NCI-H524 (cell line): ENCODE measurements at places on chromosomes 6 and 20.

- DNase-seq, result no peak
These were observed 96.8 kb downstream of the ANKRD60 start for GRCh38 chr20:58131551-58132142.

- no peak for DNase-seq
These were observed 9.8 kb downstream of the NFATC2 start for GRCh38 chr20:51532577-51533191.

DNA sequence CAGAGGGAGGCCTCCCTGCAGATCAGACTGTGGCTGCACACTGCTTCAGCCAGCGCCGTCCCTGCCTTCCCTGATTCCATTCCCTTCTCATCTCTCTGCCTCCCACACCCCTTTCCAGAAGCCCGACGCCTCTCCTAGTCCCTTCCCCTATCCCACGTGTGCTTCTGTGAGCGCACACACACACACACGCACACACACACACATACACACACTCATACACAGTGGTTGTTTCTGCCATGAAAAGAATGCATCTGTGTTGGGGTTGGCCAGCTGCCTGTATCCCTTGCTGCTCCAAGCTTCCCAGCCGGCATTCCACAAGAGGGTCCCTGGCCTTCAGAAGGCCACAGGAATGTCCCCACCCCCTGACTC lies 51.7 kb downstream of the MOCS1 start:
- DNase-seq, result no peak

DNA sequence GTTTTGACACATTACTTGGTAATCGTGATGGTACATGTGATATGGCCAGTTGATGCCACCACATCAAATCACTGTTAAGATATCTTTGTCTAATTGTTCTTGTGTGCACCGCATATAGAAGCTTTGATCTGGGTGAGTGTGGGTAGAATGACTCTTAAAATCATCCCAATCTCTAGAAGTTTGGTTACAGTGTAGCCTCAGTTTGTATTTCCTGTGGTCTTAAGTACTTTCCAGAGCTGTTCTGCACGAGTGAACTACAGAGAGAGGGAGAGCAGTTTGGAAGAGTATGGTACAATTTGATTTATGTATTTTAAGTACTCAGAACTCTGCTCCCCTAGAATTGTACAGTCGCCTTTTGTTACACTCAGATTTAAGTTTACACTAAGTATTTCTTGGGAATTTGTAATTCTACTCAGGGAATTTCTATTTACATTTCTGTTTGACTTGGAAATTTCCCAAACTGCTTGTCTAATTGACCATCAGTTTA lies 37.5 kb downstream of the SNX9 start:
- no peak for DNase-seq

DNA sequence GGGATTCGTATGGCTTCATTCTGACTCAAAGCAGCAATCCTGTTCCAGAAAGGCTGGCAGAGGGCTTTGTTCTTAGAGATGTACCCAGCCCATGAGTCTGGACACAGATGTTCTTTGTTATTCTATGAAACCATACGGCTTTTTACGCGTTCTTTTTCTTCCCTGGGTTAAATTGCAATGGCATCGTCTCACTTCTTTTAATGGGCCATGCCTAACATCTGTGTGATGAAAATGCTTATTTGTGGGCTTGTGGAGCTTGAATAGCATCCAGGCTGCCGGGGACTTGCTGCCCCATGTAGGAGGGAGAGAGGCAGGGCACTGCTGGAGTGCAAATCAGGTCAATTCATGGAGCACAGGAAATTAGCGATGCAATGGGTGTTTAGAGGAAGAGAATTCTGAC lies 19.4 kb downstream of the FAM50B start:
- no peak for DNase-seq

- no peak for DNase-seq
These were observed 159.5 kb downstream of the JARID2 start for GRCh38 chr6:15405129-15406068.

GRCh38 chr6:126027601-126028000 lies 41.3 kb downstream of the TRMT11 start:
- no peak for DNase-seq
